Stimulated activated CD4-positive, alpha-beta T cell treated with anti-CD3 and anti-CD28 coated beads, Interleukin-15, amount 100 ng/mL, for 48 hours (primary cell): ENCODE measurements at places on chromosomes 4 and X.

DNA sequence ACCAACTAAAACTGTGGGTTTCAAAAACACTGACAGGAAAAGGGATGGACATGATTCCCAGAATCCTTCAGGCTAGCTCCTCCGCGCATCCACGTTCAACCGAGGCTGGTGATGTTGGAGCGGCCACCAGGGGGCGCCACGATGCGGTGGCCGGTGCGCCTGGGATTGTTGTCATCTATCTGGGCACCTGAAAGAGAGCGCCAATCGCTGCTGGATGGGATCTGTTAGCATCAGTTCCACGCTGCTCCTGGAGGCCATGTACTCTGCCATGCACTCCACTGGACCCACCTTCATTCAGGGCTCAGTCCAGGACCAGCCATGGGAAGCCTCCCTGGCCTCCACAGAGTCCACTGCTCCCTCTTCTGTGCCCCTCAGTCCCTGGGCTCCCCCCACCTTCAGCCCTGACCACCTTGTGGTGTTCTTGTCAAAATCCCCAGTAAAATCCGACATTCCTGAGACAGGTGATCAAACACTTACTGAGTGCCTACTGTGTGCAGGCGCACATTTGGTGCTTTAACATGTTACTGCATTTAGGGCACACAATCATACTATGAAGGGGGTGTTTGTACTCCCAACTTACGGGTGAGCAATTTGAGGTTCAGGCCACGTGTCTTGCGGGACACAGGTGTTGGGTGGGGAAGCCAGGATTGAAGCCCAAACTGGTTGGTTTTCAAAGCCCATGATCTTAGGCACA is 71.1 kb downstream of the CRMP1 start:
- no peak for DNase-seq

DNA sequence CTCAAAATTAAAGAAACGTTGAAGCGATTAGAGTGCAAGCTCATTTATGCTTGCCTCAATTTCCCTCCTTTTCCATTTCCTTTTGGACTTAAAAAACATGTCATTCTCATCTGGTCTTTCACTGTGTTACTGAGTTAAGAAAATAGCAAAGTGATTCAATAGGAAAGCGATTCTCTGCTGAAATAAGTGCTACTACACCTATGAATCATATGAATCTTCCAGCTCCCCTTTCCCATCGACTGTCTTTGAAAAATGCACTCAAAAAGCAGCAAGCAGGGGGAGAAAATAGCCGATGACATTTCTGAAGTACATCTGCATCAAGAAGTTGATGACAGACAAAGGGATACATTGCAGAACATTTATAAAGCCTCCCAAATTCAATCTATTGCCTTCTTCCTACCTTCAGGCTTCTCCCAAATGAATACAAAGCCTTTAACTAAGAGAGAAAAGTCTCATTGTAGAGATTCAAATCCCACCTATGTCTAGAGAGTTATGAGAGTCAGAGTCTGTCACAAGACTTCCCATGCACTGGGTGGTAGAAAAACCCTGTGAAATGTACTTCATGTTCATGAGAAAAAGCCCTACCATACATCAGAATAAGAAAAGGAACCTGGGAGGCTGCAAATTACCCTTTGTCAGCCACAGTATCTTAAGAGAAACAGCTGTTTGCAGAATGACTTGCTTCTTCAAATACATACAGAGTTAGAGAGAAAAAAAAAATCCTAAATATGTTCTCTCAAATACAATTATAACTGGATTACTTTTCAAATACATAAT is 78.9 kb downstream of the MBNL3 start:
- no peak for DNase-seq

DNA sequence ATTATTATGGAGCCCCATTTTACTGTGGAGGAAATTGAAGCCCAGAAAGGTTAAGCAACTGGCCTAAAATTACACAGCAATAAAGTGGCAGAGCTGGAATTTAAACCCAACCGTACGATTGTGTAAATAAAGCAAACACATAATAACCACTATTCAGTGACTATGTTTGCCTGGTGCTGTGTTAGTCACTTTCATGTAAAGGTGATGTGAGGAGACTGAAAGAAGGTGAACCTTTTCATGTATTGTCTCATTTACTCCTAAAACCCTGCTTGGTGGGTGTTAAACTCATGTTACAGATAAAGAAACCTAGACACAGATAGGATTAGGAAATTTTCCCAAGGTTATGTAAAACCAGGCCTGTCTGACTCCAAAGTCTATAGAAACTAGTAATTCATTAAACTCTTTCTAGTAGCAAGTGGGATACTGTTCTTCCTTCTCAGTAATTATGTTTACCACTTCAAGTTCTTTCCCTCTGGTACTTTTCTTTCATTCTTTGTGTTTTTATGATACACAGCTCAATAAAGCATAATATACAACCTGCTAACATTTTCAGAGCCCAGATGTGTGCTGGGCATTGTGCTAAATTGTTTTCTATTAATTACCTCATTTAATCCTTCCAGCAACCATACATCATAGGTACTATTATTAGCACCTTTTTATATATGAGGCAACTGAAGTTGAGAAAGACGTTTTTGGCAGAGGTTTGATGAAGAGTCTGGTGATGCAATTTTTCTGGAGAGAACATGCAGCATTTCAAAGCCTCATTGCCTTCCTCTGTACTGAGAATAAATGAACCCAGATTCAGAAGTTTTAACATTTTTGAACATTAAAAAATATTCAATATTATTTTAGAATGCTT is 202.7 kb downstream of the SPRY1 start:
- DNase-seq, result no peak

DNA sequence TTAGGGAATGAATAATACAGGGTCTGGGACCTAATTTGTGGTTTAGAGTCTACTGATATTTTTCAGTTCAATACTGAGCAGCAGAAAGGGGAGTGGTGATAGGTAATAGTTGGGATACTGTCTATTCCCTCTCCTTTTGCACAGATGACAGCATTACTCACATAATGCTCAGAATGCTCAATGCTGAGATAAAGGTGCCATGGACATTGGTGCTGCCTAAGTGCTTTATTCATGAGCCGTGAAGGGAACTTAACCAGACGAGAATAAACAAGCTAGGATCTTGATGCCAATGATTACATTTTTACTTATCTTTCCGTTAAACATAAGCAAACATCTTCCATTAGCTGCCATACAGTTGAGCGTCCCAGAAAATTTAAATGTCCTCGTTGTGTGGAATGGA is 75.6 kb downstream of the STK32B start:
- DNase-seq, result no peak

GRCh38 chr4:25760518-25761157 is 102.2 kb downstream of the SEL1L3 start:
- no peak for DNase-seq

- no peak for DNase-seq
These were observed 703.0 kb downstream of the PCDH18 start for GRCh38 chr4:136829280-136829679.
